WTC11 (cell line): ENCODE measurements at places on chromosomes 13 and 19. TPM values are rescaled to one million over a fixed set of nuclear protein-coding genes. Genes with fewer than 3 reads are reported as not detected.
A peak's percentile ranks its signal among the peaks of the same experiment; 100 is the strongest.

The GIPR gene
- 1.6 to 1.8 TPM (median 1.7 TPM) in 3 replicates for total RNA-seq

The CBLC gene
- 20.5 to 29.5 TPM (median 27.8 TPM) in 3 replicates for total RNA-seq

DNA sequence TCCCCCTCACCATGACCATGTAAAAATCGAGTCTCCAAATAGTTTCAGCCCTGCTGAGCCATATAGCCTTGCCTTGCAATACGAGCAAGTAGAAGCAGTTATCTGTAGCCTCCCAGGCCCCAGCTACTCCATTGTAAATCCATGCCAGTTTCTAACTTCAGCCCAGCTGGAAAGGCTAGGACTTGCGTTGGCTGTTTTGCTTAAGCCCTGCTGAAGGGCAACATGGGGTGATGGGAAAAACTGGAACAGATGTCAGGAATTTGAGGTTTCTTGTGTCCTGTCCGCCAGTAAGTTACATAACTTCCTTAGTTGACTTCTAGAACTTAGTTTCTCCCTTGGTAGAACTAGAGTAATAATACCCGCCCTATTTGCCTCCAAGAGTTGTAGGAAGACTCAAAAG is 216.0 kb upstream of the SERP2 start:
- H3K36me3 ChIP-seq, result no peaks in the 10 kb centered on the region
- DNase-seq, result no peak
- H3K27ac ChIP-seq, result no peak overlapping the region
- H3K4me3 ChIP-seq, result no peak overlapping the region

- no peaks in the 10 kb centered on the region for H3K27me3 ChIP-seq
- peaks cover 59% of the 10 kb centered on the region for H3K4me1 ChIP-seq
- no peak overlapping the region for H3K4me3 ChIP-seq
- no peak overlapping the region for H3K27ac ChIP-seq
Observed at GRCh38 chr19:20162821-20163220, 4.2 kb upstream of the ZNF486 start.

- peaks cover 3% of the 10 kb centered on the region for H3K4me1 ChIP-seq
- no peak for DNase-seq
- H3K4me3 ChIP-seq, result no peak overlapping the region
Observed at GRCh38 chr19:55310498-55310897, 14.6 kb downstream of the TMEM150B start.

DNA sequence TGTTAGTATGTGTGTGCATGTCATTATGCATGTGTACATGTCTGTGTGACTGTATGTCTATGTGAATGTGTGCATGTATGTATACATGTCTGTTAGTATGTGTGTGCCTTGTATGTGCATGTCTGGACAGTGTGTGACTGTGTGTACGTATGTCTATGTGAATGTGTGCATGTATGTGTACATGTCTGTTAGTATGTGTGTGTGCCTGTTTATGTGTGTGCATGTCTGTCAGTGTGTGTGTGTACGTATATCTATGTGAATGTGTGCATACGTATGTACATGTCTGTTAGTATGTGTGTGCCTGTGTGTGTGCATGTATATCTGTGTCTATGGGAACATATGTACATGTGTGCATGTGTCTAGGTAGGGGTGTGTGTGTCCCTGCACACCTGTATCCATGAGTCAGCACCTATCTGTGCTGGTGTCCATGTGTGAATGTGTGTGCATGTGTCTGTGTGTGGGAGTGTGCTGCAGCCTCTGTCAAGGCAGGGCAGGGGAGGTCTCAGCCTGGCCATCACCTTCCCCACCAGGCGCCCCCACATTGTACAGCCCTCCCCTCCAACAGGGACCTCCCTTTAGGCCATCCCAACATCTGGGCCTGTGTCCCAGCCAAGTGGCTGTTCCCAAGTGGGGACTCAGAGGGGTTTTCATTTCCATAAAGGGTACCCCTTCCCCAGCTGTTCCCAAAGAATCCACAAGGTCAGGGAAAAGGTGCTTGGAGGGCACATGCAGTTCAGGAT is 4.4 kb downstream of the GAS6 start:
- peaks cover 13% of the 10 kb centered on the region for H3K36me3 ChIP-seq
- H3K27me3 ChIP-seq, result peaks cover 14% of the 10 kb centered on the region
- peak overlapping the region; percentile 99 for H3K27ac ChIP-seq
- DNase-seq, result peak; percentile 8

DNA sequence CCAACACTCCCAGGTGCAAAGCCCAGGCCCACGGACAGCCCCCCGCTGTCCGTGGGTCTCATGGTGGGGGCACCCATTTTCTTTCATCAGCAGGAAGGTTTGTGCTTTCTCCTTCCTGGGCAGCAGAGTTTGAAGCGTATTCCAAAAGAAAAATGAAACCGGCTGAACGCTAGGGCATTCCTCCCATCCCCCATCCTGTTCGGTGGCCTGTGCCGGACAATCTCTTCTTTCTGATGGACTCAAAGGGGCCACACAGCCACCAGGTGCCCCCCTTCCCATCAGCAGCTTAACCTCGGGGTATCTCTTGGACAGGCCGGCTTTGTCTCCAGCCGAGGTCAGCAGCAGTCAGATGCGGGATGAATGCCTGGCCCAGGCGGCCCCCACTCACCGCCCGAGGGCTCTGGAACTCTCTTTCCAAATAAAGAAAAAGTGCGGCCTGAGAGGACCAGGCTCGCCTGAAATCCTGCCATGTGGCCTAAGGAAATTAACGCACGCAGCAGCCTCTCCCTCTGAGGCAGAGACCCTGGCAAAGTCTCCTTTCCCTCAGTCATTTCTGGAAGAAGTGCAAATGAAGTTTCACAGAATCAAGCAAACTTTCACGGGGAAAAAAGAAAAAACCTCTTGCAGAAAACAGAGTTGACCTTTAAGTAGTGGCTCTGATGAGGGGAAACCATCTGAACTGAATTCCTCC is 67.8 kb downstream of the RASA3 start:
- H3K27ac ChIP-seq, result peak overlapping the region; percentile 91
- H3K27me3 ChIP-seq, result no peaks in the 10 kb centered on the region
- H3K36me3 ChIP-seq, result no peaks in the 10 kb centered on the region
- no peak for DNase-seq
- H3K4me3 ChIP-seq, result peak overlapping the region; percentile 60
- H3K4me1 ChIP-seq, result peaks cover 24% of the 10 kb centered on the region

DNA sequence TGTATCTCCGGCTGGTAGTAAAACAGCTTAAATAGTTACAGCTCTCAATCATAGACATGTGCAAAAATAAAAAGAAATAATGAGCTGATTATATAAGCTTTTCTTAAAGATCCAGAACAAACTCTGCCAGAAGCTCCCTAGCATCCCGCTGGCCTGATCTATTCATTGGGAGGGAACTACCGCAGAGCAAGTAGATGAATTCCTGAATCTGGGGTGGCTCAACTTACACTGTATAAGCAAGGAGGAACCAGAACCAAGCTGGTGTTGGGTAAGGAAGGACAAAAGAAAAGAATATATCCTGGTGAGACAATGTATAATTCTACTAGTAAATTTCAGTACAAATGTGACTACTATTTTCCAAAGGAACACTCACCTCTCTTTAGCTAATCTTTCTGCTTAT is 1122.2 kb downstream of the OLFM4 start:
- peaks cover 31% of the 10 kb centered on the region for H3K4me1 ChIP-seq
- no peaks in the 10 kb centered on the region; the same call in 1 of the 2 replicates for H3K27me3 ChIP-seq
- no peaks in the 10 kb centered on the region for H3K36me3 ChIP-seq
- no peak overlapping the region for H3K27ac ChIP-seq

The DPF1 gene
- total RNA-seq, result 5.2 to 6.8 TPM (median 5.9 TPM) in 3 replicates

GRCh38 chr19:1754636-1755466 is 1.5 kb downstream of the ONECUT3 start:
- peak overlapping the region; percentile 36; the same call in 1 of the 2 replicates for H3K4me3 ChIP-seq
- H3K27me3 ChIP-seq, result peaks cover 91% of the 10 kb centered on the region
- H3K4me1 ChIP-seq, result peaks cover 11% of the 10 kb centered on the region
- H3K36me3 ChIP-seq, result no peaks in the 10 kb centered on the region
- DNase-seq, result no peak
- H3K27ac ChIP-seq, result no peak overlapping the region
